ENCODE measurements at places on chromosomes 3 and 15.

GRCh38 chr15:66630801-66631351, 65.1 kb upstream of the LCTL start:
- DNase-seq: no peak

DNA sequence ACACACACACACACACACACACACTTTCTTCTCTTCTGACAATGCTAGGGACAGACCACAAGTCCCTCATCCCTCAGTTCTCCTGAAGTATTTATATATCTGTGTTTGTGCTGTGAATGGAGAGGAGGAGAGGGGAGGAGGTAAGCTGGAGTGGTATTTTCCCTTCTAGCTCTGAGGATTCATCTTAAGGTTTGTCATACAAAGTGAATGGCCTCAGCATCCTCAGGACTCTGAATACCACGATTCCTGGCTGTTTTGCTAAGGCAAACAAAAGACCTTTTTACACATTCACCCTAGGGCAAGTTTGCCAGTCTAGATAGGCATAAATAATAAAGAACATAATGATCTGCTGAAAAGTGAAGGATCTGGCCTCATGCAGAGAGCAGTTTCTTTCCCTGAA, 65.7 kb upstream of the CHMP2B start:
- DNase-seq: no peak

GRCh38 chr3:17390785-17391184, 351.6 kb downstream of the TBC1D5 start:
- DNase-seq: no peak

DNA sequence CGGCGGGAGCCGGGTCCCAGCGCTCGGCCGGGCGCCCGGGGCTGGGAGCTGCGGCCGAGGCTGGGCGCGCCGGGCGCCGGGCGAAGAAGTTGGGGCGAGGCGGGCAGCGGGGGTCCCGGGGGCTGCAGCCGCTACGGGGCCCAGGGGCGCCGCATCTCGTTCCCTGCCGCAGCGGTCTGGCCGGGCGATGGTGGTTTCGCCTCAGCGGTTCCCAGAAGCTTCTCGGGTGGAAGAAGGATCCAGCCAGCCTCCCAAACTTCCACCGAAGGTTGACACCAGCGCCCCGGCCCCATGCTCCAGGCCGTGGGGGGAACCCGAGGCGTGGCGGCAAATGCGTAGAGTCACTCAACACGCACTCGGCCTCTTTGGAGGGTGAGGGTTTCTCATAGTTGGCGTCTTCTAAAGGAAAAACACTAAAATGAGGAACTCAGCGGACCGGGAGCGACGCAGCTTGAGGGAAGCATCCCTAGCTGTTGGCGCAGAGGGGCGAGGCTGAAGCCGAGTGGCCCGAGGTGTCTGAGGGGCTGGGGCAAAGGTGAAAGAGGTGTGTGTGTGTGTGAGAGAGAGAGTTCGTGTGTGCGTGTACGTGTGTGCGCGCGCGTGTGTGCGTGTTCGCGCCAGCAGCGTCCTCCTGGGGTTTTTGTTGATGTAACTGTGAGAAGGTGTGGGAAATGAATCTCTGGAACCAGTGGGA, 940 bp downstream of the BOC start:
- DNase-seq: no peak

DNA sequence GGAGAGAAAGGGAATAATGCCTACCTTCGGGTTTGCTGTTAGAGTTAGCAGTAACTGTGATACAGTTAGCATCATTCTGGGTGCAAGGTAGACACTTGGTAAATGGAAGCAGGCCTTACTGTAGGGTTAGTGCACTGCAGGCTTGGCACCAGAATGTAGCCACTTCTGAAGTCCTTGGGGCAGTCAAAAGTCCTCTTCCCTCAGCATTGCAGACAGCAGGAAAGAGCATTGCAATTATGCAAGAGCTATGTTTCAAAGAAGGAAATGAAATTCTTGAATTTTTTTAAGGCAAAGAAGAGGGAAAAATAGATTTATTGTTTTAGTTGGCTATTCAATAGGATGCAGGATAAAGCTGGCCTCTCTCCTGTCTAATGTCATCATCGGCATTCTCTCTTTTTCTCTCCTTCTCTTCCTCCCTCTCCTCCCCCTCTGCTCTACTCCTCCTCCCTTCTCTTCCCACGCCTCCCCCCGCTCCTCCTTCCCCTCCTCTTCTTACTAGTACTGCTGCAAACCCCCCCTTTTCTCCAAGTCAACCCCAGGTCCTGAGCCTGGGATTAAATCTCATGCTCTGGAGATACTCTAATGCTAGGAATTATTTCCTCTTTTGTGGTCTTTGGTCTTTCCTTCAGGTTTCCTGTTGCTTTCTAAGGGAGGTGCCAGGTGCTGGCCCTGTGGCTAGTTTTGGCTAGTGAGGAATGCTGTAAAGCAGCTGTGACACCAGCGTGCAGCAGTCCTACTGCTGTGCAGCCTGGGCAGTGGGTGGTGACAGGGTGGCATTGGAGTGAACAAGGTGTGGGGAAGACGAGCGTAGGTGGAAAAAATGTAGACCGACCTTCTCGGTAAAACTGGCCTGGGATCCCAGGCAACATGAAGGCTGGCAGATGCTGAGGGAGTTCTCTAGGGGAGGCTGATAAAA, 21.7 kb downstream of the EEFSEC start:
- DNase-seq: no peak

GRCh38 chr3:100882571-100882984, 110.6 kb downstream of the ABI3BP start:
- DNase-seq: peak; percentile 43

DNA sequence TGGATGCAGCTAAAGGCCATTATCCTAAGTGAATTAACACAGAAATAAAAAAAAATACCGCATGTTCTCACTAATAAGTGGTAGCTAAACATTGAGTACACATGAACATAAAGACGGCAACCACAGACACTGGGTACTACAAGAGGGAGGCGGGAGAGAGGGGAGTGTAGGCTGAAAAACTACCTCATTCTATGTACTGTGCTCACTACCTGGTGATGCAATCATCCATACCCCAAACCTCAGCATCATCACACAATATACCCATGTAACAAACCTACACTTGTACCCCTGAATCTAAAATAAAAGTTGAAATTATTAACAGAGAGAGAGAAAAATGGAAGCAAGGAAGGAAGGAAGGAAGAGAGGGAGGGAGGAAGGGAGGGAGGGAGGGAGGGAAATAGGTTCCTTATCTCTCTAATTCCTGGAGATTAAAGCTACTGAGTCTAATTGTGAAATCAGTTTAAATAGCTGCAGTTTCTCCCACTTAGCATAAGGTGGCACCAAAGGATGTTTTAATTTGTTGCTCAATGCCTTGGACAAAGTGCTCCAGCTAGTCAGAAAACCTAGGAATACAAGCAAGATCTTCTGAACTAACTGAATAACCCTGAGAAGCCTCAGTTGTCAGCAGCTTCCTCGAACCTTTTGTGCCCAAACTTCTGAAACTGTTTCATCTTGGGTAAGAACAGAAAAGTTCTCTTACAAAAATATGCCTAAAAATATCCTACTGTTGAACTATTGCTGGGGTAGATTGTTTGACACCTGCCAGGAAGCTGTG, 79.4 kb upstream of the ATP11B start:
- DNase-seq: peak; percentile 79

GRCh38 chr3:61269435-61269834, 18.2 kb upstream of the FHIT start:
- no peak for DNase-seq

DNA sequence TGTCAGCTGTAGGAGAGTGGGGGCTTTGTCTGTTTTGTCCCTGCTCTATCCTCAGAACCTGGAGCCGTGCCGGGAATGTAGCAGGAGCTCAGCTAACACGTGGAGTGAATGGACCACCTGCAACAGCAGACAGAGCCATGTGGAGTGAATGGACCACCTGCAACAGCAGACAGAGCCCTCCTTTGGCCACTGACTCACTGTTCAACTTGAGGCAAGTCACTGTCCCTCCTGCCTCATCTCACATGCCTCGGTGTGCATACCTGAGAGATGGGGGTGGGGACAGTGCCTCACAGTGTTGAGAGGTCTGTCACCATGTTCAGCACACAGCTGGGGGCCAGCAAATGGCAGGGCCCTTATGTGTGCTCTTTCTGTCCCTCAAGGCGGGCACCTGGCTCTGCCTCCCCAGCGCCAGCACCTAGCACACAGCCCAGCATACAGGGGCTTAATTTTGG, 27.9 kb downstream of the FEM1B start:
- no peak for DNase-seq

DNA sequence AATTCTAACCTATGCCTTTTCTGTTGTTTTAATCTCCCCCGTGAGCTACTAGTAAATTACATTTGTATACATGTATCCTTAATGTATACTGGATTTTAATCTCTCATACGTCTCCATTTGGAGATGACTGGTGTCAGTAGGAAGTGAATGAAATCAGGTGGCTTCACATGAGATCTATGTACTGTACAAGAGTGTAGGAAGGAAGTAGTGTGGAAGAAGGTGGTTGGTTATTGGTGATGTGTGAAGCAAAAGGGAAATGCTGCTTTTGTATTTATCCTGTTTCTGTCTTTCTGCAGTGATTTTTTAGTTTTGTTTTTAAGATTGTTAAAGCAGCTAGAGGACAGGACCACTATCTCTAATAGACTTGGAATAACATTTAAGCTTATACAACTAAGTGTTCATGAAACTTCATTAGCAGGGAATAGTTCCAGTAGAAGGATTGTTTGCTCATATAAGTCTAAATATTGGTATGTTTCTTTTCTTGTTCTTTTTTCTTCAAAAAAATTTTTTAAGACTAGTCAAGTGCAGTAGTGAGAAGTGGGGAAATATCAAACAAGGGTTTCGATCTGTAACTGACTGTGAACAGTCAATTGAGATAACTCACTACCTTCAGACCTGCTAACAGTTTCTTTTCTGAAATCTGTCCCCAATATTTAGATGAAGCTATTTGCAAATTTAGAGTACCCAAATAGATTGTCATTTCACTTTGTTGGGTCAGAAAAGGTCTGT, 15.3 kb downstream of the SNX1 start:
- DNase-seq: no peak

- DNase-seq: no peak
These were observed 15.8 kb upstream of the SAMMSON start for GRCh38 chr3:69983546-69984265.

GRCh38 chr3:106839576-106840280, 537.5 kb upstream of the CCDC54 start:
- peak; percentile 42 for DNase-seq

- DNase-seq: no peak
These were observed 12.4 kb downstream of the USP4 start for GRCh38 chr3:49327485-49327884.

- no peak for DNase-seq
These were observed 31.3 kb downstream of the EFL1 start for GRCh38 chr15:82231233-82231632.

- DNase-seq: no peak
These were observed 119.2 kb upstream of the TP63 start for GRCh38 chr3:189512039-189512438.

DNA sequence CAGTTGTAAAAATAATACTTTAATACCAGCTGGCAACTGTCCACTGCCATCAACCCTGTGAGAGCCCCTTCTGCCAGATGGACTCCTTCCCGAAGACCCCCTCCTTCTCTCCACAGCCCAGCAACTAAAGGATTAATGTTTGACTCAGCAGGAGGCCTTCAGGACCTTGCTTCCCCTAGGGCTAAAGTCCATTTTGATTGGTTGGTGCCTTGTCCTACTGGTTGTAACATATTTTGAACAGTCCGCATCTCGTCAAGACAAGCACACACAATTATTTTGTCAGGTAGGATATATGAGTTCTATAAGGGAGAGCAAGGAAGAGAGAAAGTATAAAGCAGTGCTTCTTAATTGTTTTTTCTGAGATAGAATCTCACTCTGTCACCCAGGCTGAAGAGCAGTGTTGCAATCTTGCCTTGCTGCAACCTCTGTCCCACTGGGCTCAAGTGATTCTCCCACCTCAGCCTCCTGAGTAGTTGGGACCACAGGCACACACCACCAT, 18.6 kb downstream of the ACOX2 start:
- no peak for DNase-seq

GRCh38 chr15:38128921-38129320, 123.7 kb upstream of the SPRED1 start:
- no peak for DNase-seq

DNA sequence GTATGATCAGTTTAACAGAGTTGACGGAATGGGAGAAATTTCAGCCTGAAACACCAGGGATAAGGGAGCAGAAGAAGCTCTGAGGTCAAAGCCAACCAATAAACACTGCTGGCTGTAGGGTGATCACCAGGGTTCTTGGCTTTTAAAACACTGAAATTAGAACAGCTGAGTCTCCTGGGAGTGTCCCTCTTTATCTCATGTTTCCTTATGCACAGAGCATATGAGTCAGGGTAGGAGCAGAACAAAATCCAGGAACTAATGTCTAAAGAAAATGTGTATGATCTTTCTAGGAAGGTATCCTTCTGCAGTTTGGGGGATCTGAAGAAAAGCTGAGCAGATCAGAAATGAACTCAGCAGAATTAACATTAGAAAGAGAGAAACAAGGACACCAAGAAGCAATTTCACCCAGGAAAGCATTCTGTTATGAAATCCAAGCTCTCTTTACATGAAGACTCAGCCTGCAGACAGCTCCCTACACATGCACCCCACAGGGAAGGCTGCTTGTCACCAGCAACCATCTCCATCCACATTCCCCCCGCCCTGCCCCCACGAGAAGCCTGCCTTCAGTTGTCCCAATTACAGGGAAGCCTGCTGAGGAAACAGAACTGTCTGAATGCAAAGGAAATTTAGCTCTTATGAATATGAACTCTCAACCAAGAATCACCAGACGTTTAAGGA, 469.7 kb downstream of the PDCD6IP start:
- DNase-seq: no peak

DNA sequence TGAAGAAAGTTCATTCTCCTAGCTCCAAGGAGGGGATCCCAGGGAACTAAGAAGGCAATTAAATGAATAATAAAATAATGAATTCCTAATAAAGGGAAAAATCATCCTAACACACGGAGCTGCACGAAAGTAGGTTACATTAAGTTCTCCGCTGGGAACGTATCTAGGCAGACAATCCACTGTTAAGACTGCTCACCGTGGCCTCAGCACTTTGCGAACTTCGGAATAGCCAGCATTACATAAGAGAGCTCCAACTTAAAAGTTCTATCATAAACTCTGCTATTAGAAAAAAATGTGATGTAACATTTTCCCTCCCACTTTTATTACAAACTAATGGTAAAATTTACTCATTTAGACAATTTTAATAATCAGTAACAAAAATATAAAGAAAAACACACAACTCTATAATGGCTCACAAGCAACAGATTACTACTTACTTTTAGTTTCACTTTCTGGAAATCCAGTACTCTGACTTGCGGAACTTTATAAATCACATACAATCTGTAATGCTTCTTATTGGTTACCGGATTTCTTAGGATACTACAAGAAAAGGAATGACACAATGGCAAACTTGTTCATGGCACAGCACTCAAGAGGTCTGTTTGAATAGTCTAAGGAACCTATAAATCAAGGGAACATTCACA, 8.5 kb downstream of the SNRPA1 start:
- no peak for DNase-seq

Measured in IMR-90 (cell line).